Psoas muscle (tissue), 8 donors: ENCODE measurements at places on chromosomes 1 and 21. TPM values are rescaled to one million over a fixed set of nuclear protein-coding genes. Genes with fewer than 3 reads are reported as not detected.

HFM1 gene
- 2.0 TPM for total RNA-seq

RNF186 gene
- not detected for total RNA-seq

PYCR2 gene
- total RNA-seq: 55.4 TPM

TMCC2 gene
- total RNA-seq: 3.4 TPM

CELA2B gene
- total RNA-seq: not detected

PIGR gene
- 0.49 TPM for total RNA-seq

LYPD8 gene
- not detected for total RNA-seq

FCGR3B gene
- total RNA-seq: 1.5 TPM

FAM167B gene
- total RNA-seq: 2.0 TPM

SUSD4 gene
- 2.5 TPM for total RNA-seq

GPR52 gene
- not detected for total RNA-seq

- no peaks in the 10 kb centered on the region for H3K36me3 ChIP-seq
- no peak for DNase-seq
- H3K27me3 ChIP-seq: no peaks in the 10 kb centered on the region
- H3K4me3 ChIP-seq: no peak overlapping the region
- H3K4me1 ChIP-seq: no peaks in the 10 kb centered on the region
- no peak overlapping the region for H3K27ac ChIP-seq
Measured at GRCh38 chr1:22437573-22437972, 14.1 kb upstream of the ZBTB40 start.

GRCh38 chr1:226662642-226663326 is 76.3 kb downstream of the ITPKB start:
- no peaks in the 10 kb centered on the region for H3K27me3 ChIP-seq
- H3K4me1 ChIP-seq: peaks cover 92% of the 10 kb centered on the region
- peak overlapping the region; percentile 77 for H3K27ac ChIP-seq
- peak; percentile 91 for DNase-seq

- no peak overlapping the region for H3K4me3 ChIP-seq
- H3K36me3 ChIP-seq: peaks cover 19% of the 10 kb centered on the region
- no peaks in the 10 kb centered on the region for H3K27me3 ChIP-seq
- DNase-seq: no peak
- no peak overlapping the region for H3K27ac ChIP-seq
Measured at GRCh38 chr1:39393645-39394044, 97.8 kb upstream of the BMP8A start.

GRCh38 chr21:23949493-23949892 is 1657.8 kb downstream of the MRPL39 start:
- no peak overlapping the region for H3K4me3 ChIP-seq
- H3K27ac ChIP-seq: no peak overlapping the region
- H3K27me3 ChIP-seq: no peaks in the 10 kb centered on the region
- H3K4me1 ChIP-seq: no peaks in the 10 kb centered on the region

DNA sequence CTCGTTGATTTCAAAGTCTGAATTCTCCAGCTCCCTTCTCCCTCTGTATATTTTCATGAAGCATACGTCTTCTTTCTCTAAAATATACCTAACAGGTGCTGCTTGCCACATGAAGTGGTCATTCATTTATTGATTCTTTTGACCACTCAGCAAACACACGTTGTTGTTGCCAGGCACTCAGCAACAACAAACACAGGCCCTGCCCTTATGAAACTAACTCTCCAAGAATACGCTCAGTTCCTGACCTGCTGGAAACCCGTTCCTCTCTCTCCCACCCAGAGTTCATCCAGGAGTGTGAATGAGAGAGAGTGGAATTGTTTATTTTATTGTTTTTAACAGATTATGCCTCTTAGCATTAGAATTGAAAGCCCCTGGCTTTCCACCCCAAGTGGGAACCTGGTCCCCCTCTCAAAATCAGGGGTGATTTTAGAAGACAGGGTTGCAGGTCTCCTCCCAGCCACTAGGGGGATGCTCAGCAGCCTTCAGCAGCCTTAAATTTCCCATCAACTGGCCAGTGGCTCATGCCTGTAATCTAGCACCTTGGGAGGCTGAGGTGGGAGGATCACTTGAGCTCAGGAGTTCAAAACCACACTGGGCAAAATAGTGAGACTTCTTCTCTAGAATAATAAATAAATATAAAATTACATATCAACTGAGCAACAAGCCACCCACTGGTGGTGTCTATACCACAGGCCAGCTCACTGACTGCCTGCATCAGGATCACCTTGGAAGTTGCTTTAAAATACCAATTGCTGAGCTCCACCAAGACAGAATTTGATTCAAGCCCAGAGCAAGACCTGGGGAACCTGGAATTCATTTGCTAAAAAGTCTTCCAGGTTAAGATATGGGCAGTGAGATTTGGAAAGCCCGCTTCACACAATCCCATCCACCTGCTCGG is 181.0 kb upstream of the KLHDC7A start:
- H3K36me3 ChIP-seq: no peaks in the 10 kb centered on the region
- peaks cover 3% of the 10 kb centered on the region for H3K27me3 ChIP-seq
- H3K4me1 ChIP-seq: no peaks in the 10 kb centered on the region
- no peak overlapping the region for H3K4me3 ChIP-seq
- no peak for DNase-seq

DNA sequence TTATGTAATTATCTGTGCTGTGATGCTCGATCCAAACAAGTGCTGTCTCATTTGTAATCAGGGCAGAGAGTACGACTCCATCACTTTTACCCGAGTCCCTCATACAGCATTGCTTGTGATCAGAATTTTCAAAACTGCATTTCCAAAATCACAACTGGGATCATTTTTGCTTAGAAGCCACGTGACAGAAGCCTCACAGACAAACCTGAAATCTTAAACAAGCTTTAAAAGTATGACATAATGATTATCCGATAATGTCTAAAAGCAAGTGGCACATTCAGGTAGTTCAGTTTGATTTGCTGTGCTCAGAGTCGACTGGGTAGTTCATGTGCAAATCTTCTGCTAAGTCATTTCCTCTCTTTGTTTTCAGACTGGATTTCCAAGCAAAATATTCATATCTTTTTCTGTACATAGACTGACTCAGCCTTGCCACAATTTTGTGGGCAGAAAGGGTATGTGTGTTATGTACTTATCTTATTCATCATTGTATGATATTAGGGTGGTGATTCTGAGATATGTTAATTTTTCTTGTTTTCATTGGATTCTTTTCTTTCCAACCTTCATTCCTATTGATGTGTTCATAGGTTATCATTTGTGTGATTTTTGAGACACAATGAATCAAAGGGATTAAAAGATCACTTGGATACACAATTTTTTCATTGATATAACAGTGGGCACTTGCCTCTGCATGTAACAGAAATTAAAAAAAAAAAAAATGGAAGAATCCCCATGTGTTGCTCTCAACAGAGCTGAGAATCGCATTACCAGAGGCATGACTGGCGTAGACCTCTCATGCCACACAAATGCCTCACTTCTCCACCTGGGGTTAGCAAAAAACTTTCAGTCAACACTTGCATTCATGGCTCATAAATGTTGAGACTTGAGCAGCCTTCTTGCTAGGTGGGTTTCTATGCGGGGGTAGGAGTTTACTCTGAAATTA is 355.7 kb downstream of the LTN1 start:
- no peaks in the 10 kb centered on the region for H3K27me3 ChIP-seq
- no peak overlapping the region for H3K27ac ChIP-seq

- DNase-seq: no peak
- no peak overlapping the region for H3K4me3 ChIP-seq
- peaks cover 15% of the 10 kb centered on the region for H3K4me1 ChIP-seq
Measured at GRCh38 chr1:213049232-213049631, 1.8 kb upstream of the RPS6KC1 start.

- no peak overlapping the region for H3K4me3 ChIP-seq
- no peak overlapping the region for H3K27ac ChIP-seq
- no peaks in the 10 kb centered on the region for H3K4me1 ChIP-seq
- H3K36me3 ChIP-seq: no peaks in the 10 kb centered on the region
- no peak for DNase-seq
Measured at GRCh38 chr1:29974316-29974724, 738.0 kb downstream of the PTPRU start.

DNA sequence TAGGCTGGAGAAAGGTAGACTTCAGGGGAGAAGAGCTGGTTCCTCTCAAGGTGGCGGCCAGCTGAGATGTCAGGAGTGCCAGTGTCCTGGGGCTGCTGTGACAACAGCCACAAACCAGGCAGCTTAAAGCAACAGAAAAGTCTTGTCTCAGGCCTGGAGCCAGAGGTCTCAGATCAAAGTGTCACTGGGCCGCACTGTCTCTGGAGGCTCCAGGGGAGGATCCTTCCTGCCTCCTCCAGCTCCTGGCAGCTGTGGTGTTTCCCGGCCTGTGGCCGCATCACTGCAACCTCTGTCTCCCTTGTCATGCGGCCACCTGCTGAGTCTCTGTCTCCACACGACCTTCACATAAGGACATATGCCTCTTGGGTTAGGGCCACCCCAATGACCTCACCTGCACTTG is 24.4 kb upstream of the TSPEAR start:
- H3K27ac ChIP-seq: no peak overlapping the region
- H3K27me3 ChIP-seq: peaks cover 20% of the 10 kb centered on the region
- H3K4me3 ChIP-seq: no peak overlapping the region
- no peaks in the 10 kb centered on the region for H3K4me1 ChIP-seq

- DNase-seq: no peak
- H3K27me3 ChIP-seq: no peaks in the 10 kb centered on the region
- H3K4me3 ChIP-seq: no peak overlapping the region
- H3K4me1 ChIP-seq: no peaks in the 10 kb centered on the region
Measured at GRCh38 chr1:150397392-150398032, 33.6 kb downstream of the RPRD2 start.

DNA sequence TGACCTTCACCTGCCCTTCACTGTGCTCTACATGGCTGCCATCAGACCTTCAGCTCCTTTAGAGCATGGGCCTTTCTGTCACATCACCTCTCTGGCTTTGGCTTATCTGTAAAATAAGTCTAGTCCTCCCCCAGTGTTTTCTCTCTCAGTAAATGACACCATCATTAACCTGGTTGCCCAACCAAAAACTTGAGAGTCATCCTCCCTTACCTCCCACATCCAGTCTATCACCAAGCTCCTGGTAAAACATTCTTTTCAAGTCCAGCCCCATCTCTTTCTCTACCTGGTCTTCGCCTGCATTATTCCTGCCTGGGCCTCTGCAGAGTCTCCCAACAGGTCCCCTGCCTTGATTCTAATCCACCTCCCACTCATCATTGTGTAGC is 13.1 kb downstream of the SLC26A9 start:
- H3K27me3 ChIP-seq: peaks cover 5% of the 10 kb centered on the region
- H3K36me3 ChIP-seq: no peaks in the 10 kb centered on the region
- no peak for DNase-seq
- peaks cover 3% of the 10 kb centered on the region for H3K4me1 ChIP-seq
- H3K4me3 ChIP-seq: no peak overlapping the region

DNA sequence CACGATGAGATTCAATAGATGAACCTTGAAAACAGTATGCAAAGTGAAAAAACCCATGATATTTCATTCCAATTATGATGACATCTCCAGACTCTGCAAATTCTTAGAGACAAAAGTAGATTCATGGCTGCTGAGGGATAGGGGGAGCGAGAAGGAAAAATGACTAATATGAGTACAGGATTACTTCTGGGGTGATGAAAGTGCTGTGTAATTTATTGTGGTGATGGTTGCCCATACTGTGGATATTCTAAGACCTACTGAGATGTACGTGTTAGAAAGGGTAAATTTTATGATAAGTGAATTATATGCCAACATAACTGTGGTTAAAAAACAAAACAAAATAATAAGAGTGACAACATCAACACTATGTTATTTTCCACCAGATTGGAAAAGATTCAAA is 18.9 kb upstream of the RGS7 start:
- no peak for DNase-seq
- H3K4me1 ChIP-seq: no peaks in the 10 kb centered on the region
- no peak overlapping the region for H3K4me3 ChIP-seq
- H3K36me3 ChIP-seq: no peaks in the 10 kb centered on the region
- H3K27me3 ChIP-seq: no peaks in the 10 kb centered on the region

DNA sequence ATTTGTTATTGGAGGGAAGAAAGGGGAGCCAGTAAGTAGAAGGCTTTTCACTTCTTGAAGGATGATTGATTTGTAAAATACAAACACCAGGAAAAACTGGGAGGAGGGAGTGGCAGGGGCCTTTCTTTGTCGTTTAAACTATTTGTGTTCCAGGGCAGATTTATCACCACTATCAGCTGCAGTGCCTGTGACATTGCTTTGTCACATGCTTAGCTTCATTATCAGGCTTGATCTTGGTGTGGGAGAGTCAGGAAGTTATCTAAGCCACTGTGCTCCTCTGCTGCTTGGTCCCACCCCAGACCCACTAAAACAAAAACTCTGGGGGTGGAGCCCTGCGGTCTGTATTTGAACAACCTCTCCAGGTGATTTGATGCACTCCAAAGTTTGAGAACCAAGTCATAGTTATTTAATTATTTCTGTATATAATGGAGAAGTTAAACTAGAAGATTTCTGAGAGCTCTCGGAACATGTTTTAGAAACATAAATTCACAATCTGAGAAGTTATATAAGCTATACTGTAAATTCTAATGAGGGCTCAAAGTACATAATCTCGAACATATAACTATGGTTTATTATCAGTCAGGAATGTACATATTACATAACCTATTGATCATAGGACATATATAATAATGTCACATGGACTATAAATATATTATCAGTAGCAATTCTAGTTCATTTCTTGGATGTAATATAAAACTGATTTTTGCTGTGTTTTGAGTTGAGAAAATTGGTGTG is 87.9 kb downstream of the CDC14A start:
- H3K36me3 ChIP-seq: peaks cover 2% of the 10 kb centered on the region
- H3K4me1 ChIP-seq: peaks cover 42% of the 10 kb centered on the region
- H3K27ac ChIP-seq: no peak overlapping the region
- no peak for DNase-seq
- H3K4me3 ChIP-seq: no peak overlapping the region

- peaks cover 7% of the 10 kb centered on the region for H3K4me1 ChIP-seq
- H3K27ac ChIP-seq: peak overlapping the region; percentile 60
- DNase-seq: peak; percentile 82
- no peaks in the 10 kb centered on the region for H3K27me3 ChIP-seq
Measured at GRCh38 chr1:225467193-225468020, 39.6 kb upstream of the LBR start.

DNA sequence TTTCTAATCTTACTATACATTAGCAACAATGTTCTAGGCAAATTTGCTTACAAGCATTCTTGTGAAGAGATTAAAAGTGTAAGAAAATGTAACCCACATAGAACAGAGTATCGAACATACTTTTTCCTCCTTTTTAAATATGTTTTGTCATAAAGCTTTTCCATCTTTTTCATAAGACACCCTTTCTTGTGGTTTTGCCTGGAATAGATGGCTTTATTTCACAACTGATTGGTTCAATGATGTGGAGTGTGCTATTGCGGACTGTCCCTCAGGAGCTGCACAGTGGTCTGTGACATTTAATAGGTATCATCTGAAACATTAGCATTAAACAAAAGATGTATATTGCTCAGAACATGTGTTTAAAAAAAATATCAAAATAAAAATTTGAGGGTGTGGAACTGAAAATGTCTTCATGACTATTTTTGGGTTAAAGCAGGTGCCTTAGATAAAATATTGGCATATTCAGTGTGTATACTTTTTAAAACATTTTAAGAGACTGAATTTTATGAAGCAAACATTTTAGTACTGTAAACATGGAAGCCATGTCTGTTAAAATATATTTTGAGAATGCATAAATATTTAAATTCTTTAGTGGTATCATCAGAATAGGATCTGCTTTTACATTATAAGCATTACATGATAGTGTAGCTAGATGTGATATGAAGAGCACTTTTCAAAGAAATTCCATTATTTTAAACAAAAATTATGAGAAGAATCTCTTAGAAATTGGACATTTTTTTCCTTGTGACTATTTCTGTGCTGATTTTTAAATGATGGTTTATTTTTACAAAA is 48.3 kb upstream of the C1orf146 start:
- no peak overlapping the region for H3K27ac ChIP-seq
- H3K4me3 ChIP-seq: no peak overlapping the region
- no peaks in the 10 kb centered on the region for H3K36me3 ChIP-seq

- no peaks in the 10 kb centered on the region for H3K27me3 ChIP-seq
- no peak overlapping the region for H3K27ac ChIP-seq
- H3K4me1 ChIP-seq: peaks cover 16% of the 10 kb centered on the region
- no peak overlapping the region for H3K4me3 ChIP-seq
Measured at GRCh38 chr1:197736685-197737084, 38.6 kb downstream of the DENND1B start.
